Fibroblast of pulmonary artery (primary cell): ENCODE measurements at places on chromosomes 5 and 9.

- DNase-seq, result peak; percentile 58
Measured at GRCh38 chr9:130995086-130996011, 13.6 kb upstream of the LAMC3 start.

DNA sequence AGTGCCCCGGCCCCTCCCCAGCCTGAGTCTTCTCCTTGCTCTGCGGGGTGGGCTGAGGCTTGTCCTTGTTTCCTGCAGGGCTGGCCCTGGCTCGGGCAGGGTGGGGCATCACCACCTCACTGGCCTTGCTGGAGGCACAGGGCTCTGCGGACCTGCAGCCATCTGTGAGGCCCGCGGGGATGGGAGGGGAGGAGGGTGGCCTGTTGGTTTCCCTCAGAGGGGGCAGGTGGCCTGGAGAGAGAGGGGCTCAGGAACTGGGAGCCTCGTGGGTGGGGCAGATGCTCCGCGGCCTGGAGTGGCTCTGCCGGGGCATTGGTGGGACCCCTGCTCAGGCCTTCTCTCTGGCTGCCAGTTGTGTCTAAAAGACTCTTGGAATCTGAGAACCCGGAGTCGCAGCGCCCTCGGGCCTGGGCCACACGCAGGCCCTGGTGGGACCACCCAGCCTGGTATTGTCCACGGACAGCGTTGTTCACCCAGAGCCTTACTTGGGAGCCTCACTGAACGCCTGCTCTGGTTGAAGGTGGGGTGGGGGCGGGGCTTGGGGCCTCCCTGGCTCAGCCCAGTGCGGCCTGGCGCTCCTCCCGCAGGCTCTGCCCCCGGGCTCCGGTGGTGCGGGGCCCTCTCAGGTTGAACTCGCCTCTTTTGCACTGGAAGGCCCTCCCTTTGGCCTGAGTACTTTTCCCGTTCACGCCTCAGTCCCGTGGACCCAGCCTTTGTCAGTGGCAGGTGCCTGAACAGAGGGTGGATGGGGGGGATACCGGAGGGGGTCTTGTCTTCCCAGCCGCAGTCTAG lies 111.3 kb downstream of the RXRA start:
- DNase-seq, result no peak

DNA sequence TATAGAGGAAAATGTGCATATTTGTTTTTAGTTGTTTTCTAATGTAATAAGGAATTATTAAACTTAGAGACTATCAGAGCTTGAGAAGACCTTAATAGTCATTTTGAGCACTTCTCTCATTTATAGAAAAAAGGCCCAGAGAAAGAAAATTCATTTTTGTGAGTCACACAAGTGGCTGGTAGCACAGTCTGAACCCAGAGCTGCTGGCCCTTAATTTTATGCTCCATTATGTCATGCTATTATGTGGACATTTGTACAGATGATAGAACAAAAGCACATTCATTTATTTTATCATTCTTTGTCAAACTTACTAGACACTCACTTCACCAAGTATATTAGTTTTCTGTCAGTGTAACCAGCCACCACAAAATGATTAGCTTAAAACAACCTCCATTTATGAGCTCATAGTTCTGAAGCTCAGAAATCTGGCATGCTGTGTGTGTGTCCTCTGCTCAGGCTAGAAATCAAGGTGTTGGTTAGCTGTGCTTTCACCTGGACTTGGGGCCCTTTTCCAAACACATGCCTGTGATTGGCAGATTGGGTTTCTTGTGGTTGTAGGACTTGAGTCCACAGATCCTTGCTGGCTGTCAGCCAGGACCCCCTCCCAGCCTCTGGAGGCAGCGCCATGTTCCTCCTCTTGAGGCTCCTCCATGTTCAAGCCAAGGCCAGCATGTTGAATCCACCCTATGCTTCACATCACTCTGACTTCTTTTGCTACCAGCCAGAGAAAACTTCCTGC lies 188.9 kb downstream of the ARHGAP26 start:
- no peak for DNase-seq

DNA sequence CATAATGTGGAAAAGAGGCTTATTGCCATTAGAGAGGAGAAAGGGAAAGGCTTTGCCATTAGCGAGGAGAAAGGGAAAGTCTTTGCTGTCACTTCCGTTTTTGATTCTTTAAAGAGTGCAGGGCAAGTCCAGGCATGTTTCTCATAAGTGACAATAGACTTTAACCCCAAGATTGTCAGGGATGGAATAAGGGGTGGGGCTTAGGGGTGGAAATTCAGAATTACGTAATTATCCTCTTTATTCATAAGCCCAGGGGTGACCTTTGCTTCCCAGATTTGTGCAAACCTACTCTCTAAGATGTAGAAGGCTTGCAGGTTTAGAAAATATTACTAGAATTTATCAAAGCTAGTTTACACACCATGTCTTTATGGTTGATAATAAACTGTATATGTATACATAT lies 2.3 kb upstream of the PLK2 start:
- peak; percentile 48 for DNase-seq

GRCh38 chr5:134122530-134122929 lies 8.0 kb downstream of the TCF7 start:
- no peak for DNase-seq

GRCh38 chr5:14443671-14444093 lies 137.9 kb upstream of the OTULINL start:
- DNase-seq, result peak; percentile 23
